Thyroid gland (tissue), 4 donors: ENCODE measurements at places on chromosomes 2 and 18. TPM values are rescaled to one million over a fixed set of nuclear protein-coding genes. Genes with fewer than 3 reads are reported as not detected.

- no peak for DNase-seq
Measured at GRCh38 chr2:170598067-170598395, 117.1 kb upstream of the SP5 start.

- no peak for DNase-seq
Measured at GRCh38 chr2:226524381-226524843, 275.2 kb downstream of the IRS1 start.

- DNase-seq = no peak
Measured at GRCh38 chr18:8785855-8786482, 80.6 kb downstream of the MTCL1 start.

The RAB27B gene
- 0.40 TPM for total RNA-seq
